GOT3 (cell line): ENCODE measurements at places on chromosomes 12 and 14.
A peak's percentile ranks its signal among the peaks of the same experiment; 100 is the strongest.

DNA sequence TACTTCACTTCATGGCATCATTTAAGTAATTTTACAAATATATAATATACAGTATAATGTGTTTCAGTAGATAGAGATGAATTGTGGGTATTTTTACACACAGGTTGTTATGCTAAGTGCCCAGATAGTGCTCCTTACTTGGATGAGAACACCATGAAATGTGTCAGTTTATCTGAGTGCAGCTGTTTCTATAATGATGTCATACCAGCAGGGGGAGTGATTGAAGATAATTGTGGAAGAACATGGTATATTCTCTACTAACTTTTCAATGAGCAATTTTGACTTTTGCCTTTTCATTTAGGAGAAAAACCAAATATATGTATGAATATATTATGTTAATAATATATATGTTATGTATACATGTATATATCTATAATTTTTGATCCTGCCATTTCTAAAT, 221.6 kb downstream of the LRRK2 start:
- DNase-seq = no peak

GRCh38 chr12:52528641-52529143, 8.5 kb upstream of the KRT5 start:
- no peak for DNase-seq

- DNase-seq = no peak
Observed at GRCh38 chr12:16385782-16386646, 38.6 kb downstream of the MGST1 start.

GRCh38 chr14:72420749-72421474, 473.0 kb downstream of the DPF3 start:
- peak; percentile 3 for DNase-seq

GRCh38 chr12:52942066-52942900, 6.6 kb upstream of the KRT18 start:
- DNase-seq = no peak

DNA sequence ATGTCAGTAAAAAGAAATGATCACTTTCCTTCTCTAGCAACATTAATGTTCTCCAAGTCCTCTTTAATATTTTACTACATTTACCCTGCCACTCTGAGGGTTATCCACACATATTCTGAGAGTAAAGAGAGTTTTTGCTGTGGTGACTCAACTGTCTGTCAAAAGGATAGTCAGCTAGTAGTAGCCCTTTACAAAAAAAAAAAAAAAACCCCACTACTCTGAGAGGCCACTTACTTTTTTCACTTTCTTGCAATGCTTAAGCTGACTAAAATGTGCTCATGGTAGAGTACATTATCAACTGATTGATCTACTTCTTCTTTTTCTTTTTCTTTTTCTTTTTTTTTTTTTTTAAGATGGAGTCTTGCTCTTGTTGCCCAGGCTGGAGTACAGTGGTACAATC, 27.6 kb upstream of the PPM1A start:
- DNase-seq = no peak

DNA sequence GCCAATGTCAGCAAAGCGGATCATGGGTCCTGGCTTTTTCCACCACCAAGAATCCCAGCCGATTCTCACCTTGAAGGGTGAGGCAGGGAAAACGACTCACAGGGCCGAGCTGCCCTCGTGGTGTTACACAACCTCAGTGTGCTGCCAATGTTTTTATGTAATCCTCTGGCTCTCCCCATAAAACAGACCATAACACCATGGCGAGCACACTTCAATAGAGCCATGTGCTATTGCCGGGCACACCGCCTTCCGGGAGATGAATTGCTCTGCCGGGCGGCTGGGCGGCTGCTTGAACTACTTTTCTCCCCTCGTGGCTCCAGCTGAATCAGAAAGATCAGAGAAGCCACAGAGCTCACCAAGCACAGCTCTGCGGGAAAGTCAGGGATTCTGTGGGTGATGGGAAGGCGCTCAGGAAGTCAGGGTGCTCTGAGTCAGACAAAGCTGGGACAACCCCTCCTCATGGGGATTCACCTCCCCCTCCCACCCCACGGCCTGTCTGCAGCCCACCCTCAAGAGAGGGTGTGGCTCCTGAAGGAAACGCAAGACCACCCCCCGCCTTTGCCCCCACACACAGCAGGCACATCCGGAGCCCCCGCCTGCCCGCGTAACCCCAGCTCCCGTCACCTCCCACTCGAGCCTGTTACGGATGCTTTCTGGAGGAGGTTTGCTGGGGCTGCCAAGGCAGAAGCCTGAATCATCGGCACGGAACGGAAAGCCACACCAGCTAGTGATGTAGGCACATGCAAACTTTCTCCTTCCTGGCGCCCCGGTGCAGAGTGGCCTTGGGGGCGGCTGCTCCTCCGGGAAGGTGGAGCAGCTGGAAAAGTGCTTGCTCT, 1.8 kb downstream of the GALNT9 start:
- DNase-seq = peak; percentile 15

DNA sequence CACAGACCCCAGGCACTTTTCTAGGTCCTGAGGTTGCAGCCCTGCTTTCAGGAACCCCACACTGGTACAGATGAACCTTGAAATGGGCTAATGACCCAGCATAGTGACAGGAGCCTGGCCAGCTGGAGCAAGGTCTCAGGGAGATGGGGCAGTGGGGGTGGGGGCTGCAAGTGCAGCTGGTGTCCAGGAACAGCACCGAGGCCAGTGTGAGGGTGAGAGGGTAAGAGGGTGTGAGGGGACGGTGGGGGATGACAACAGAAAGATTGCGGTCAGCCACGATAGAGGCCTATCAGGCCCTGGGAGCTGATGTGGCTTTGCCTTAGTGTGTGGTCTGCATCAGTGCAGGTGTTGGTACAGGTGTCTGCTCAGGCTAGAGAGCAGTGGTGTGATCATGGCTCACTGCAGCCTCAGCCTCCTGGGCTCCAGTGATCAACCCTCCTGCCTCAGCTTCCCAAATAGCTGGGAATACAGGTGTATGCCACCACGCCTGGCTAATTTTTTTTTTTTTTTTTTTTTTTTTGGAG, 59.7 kb downstream of the EP400 start:
- DNase-seq = no peak

- no peak for DNase-seq
Observed at GRCh38 chr14:91305650-91306431, 61.3 kb upstream of the GPR68 start.

DNA sequence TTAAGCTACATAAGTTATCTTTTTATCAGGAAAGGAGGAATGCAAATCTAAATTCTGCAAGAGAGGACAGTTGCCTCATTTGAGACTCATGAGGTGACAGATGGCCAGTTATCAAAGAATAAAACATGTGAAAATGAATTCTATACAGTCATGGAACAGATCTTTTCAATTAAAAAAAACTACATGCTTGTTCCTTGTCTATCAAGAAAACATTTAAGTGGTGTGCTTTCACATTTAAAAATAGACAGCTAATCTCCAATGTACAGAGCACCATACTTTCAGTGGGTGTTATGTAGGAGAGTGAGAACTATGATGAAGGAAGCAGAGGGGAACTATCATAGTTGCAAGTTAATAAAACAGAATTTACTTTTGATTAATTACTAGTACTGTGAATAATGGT, 76.7 kb upstream of the TTC7B start:
- DNase-seq = no peak

DNA sequence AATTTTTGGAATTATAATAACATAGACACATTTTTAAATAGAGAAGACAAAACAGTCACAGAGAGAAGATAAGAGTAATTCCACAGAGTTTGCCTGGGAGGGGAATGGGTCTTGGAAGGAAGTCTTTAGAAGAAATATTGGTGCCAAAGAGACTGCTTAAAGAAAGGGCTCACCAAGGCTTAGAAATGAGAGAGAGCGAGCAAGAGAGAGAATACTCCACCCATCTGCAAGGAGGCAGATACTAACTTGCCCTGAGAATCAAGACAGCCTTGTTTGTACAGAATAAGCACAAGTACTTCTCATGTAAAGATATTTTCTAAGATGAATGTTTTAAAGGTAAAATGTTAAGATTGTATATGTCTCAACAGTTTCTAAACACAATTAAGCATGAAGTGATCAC, 165.5 kb downstream of the SLC38A4 start:
- DNase-seq = no peak

DNA sequence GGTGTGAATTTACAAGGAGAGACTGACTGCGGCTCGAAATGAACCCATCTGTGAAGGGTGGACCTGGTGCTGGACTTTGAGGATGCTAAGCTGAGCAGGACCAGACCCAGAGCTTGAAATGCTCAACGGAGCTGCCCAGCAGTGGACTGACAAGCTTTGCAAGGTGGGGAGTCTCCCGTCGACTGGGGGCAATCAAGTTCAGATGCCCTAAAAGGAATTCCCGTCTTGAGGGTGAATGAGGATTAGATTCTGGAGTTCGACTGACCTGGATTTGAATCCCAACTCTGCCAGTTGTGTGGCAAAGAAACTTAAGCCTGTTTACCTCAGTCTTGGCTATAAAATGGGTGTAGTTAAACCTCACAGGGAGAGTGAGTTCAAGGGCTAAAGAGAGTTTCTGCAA, 204.4 kb upstream of the LHX5 start:
- DNase-seq = no peak

DNA sequence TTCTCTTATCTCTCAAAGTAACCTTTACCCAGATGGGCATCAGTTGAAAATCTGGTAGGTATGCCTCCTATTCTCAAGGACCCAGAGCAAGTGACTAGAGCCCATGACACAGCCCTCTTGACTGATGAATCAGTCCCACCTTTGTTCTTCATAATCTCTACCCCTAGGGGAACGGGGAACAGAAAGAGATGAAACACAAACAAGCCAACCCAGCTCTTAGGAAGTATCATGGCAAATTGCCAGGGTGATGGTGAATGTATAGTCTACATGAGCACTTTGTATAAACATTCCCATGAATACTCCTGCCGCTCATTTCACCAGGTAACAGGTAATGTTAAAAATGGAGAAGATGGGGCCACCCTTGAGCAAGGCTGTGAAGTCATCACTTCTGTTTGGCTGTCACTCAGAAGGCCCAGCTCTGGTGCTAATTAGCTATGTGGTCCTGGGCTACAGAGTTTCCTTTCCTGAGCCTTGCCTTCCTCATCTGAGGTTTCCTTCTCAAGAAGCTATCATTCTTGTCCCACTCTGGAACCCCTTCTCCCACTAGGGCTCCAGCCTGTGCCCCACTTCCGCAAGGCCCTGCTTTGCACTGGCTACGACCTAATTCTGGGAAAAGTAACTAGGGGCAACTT, 161.7 kb downstream of the ANO2 start:
- no peak for DNase-seq

- DNase-seq = no peak
Observed at GRCh38 chr12:18443768-18444437, 182.6 kb downstream of the PIK3C2G start.

GRCh38 chr12:52364901-52365489, 2.3 kb downstream of the KRT85 start:
- DNase-seq = no peak

GRCh38 chr14:91352053-91352452, 65.6 kb downstream of the CCDC88C start:
- DNase-seq = no peak

DNA sequence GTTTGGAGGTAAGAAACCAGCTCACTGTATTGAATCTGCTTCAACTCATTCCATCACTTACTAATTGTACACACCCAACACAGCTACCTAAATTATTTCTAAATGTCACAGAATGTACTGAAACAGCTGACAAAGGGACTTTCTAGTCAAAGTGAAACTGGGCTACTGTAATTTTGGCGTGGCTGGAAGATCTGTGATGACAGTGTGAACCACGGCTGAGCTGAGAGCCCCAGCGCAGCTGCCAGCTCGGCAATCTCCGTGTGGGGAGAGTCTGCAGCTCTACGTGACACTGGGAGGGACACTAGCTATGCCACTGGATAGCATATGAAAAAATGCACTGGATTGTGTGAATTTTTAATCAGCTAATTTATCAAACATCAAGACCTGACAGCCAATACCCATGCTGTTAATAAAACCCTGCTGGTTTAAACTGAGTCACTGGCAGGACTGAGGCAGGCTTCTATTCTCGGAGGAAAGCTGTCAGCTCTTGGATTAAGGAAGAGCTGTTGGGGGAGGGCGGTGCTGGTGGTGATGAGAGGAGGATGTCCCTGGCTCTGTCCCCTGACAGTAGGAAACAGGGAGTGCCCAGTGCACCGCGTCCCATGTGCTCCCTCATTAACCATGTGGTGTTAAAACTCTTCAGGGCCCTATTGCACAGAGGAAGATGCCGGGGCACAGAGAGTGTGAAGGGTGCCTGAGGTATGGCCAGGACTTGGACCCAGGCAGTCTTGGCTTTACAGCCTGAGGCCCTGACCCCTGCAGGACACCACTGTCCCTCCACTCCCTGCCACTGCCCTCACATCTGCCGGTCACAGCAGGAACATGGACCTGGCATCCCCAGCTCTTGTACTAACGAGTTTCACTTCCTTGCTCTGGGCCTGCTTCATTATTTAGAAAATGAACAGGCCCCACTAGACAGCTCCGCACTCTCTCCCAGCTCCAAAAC, 13.3 kb downstream of the SLC15A4 start:
- no peak for DNase-seq

DNA sequence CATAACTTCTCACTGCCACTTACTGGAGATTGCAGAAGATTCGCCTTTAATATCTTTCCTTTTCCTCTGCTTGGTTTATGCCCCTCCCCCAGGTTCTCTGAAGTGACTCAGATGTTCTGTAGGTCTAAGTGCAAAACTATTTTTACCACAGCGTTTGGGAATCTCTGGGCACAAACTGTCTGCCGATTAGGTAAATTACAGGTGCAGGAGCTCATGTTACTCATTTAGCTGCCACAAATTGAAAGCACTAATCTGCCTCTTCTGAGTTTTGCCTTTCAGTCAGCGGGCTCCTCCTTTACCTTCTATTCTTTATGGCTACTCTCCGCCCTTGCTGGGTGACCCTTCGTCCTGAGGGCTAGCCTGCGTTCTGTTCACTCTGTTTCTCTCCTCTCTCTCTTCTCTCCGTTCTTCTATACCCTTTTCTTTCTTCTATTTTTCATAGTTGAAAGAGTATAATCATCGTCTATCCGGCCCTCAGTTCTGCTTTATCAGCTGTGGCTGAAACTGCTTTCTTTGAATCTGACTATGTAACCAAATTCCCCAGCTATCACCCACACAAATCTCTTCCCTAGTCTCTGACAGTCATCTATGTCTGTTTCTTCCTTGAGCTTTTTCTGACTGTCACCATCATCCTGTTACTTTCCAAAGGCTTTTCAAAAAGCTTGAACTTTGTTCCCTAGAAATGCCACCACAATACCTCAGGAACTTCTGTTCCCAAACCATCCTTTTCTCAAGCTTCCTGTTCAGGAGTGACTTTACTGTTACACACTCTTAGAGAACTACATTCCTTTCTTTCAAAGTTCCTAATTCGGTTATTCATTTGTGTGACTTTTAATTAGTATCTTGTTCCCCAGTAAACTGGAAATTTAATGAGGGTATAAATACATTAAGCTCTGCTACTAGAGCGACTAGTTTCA, 4.3 kb upstream of the MYF6 start:
- no peak for DNase-seq

DNA sequence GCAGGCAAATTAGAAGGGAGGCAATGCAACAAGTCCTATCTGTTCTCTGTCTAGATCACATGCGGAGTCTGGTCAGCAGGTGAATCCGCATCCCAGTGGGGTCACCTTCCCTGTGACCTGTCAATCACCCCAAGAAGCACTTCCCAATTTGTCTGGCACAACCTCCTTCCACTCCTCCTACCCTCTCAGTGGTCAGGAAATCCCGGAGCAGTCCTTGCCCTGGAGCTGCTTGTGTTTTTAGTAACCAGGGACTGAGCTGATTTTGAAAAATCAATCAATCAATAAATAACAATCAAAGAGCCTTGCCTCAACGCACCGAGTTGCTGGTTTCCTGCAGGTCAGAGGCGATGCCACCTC, 572 bp upstream of the ACSS3 start:
- DNase-seq = no peak
